ENCODE measurements at places on chromosomes 2 and 18.

GRCh38 chr18:58859907-58860306 is 4.8 kb upstream of the ZNF532 start:
- no peak for DNase-seq

- no peak for DNase-seq
These were observed 19.4 kb downstream of the TOGARAM2 start for GRCh38 chr2:29000481-29000880.

DNA sequence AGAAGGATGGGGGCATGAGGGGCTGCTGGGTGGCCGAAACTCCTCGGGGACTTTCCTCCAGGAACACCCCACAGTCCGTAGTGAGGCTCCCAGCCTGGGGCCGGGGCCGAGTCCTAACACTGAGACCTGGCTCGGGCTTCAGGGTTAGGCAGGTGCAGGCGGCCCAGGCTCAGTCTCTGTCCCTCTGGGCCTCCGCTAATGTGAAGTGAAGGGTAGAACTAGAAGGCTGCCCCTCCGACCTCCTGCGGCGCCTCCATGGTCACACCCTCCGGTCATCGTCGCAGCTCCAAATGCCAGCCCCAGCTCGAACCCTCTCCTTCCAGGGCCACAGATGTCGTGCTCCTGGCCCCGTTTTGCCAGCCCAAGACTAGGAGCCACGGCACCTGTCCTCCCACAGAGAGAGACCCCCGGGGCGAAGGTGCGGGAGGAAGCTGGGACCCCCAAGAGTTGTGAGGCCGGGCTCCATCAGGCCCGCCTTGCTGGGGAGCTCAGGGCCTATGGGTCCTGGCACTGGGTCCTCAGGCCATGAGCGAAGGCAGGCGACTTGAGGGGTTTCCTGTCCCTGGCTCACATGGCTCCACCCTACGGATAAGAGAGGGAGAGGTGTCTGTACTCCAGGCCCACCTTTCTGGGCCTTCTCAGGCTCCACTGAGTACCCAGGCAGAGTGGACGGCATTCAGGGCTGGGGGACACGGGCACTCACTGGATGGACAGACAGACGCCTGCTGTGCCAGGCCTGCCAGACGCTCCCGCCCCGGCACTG is 797 bp downstream of the ANO7 start:
- DNase-seq: no peak

GRCh38 chr2:126990200-126990599 is 91.5 kb downstream of the TEX51 start:
- no peak for DNase-seq

- no peak for DNase-seq
These were observed 178.9 kb upstream of the SERPINE2 start for GRCh38 chr2:224217962-224218347.

GRCh38 chr2:59080451-59081181 is 839.5 kb upstream of the FANCL start:
- peak; percentile 53 for DNase-seq

DNA sequence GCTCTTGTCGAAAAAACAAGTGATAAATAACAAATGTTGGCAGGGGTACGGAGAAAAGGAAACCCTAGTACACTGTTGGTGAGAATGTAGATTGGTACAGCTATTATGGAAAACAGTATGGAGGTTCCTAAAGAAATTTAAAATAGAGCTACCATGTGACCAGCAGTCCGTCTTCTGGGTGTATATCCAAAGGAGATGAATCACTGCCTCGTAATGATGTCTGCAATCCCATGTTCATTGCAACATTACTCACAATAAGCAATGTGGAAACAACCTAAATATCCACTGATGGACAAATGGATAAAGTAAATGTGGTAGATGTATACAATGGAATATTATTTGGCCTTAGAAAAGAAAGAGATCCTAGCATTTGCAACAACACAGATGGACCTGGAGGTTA is 50.6 kb downstream of the SLC16A14 start:
- no peak for DNase-seq

Measured in HEK293T (cell line).